ENCODE measurements at places on chromosomes 3 and 15. TPM values are rescaled to one million over a fixed set of nuclear protein-coding genes. Genes with fewer than 3 reads are reported as not detected.

CAMKV gene
- total RNA-seq = 1.3 TPM

SLC6A1 gene
- total RNA-seq = not detected

GPR149 gene
- total RNA-seq = not detected

TERC gene
- total RNA-seq = 11.1 TPM

PIGB gene
- 21.1 TPM for total RNA-seq

GABRB3 gene
- not detected for total RNA-seq

CCR8 gene
- 0.75 TPM for total RNA-seq

EHHADH gene
- total RNA-seq = 3.3 TPM

RFTN1 gene
- total RNA-seq = 101 TPM

GRCh38 chr3:9099702-9100512 lies 136.6 kb upstream of the RAD18 start:
- no peak for DNase-seq

- DNase-seq = no peak
Observed at GRCh38 chr3:169324452-169324785, 339.1 kb downstream of the MECOM start.

DNA sequence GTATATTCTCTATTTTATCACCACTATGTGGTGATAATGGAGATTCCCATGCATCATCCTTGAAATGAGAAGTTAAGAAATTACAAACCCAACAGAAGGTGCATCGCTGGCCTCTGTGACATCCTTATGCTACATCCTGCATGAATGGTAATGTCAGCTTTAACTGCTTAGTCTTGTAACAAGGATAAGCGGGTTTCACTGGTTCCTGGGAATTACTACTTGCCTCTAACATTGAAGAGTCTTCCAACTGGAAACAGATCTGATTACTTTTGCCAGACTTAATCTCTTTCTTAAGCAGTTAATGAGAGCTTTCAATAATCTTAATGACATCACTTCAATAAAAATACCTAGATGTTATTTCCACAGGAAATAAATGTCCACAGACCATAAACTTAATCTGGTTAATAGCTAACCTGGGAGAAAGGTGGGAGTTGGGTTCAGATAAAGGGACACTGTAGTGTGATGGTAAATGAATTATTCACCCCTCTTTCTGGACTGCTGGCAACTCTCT lies 44.0 kb downstream of the FMN1 start:
- no peak for DNase-seq

DNA sequence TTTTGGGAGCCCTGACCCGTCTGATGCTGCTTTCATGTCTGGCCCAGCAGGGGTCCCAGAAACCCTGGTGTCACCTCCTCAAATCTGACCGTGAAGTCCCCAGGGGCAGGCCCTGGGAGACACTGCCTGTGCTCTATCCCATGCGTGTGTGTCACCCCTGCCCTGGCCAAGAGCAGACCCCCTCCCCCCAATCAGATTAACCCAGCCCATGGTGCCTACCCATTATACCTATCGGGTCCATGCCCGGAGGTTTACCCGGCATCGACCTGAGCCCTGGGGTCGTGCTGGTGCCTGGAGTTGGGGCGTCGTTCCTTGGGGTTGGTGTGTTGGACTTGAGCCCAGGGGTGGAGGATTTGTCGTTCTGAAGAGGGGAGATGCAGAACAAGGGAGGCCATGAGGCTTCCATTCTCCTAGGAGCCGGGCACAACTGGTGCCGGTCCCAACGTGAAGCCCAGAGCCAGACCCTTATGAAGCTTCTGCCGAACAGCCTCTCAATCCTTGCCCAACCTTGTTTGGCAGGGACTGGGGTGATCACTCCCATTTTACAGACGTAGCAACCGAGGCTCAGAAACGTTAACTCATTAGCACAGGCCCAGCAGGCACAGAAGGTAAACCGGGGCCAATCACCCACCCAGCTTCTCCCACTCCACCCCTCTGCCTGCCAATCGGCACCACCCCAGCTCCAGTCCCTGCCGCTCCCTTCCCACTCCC lies 39.6 kb downstream of the TLE3 start:
- no peak for DNase-seq

DNA sequence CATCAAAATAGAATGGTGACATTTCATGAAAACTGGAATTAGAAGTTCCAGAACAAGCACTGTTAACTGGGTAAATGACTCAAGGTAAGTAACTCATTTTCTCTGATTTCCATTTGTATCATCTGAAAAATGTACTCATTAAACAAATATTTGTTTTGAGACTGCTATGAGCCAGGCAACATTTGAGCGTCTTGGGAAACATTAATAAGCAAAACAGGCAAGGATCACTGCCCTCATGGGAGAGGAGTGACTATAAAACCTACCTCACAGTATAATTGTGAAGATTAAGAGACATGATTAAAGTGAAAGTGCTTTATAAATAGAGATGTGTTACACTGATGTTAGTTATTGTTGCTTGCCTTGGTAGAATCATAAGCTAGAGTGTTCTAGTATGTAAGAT lies 711.8 kb upstream of the UBE2E2 start:
- DNase-seq = no peak

DNA sequence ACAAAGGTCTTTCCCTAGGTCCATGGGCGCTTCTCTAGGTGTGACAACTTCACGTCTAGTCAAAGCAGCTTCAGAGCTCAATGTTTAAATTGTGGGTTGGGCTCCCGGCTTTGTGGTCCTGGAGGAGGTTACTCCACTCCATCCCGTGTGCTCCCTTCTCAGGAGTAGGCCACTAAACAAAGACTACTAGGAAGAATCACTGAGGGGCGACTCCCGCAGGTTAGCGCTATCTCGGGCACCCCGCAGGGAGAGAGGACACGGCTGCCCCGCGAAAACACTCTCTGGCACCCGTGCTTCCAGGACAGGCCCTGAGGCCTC lies 500 bp downstream of the PARP6 start:
- peak; percentile 39 for DNase-seq

DNA sequence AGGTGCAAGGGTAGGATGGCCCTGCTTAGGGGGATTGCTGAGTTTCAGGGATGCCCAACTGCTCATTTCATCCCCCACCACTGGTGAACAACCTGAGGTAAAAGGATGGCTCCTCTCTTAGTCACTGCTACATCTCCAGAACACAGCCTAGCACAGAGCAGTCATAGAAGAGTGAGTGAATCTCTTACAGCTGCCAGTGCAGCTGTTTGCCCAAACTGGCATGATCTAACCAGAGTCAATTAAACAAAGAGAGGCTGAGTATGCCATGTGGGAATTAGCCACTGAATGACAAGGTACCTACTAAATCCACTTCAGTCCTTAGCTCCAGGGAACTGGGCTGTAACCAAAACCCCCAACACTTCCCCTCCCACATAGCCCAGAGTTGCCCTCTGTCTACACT lies 6.8 kb upstream of the NCKIPSD start:
- DNase-seq = no peak

DNA sequence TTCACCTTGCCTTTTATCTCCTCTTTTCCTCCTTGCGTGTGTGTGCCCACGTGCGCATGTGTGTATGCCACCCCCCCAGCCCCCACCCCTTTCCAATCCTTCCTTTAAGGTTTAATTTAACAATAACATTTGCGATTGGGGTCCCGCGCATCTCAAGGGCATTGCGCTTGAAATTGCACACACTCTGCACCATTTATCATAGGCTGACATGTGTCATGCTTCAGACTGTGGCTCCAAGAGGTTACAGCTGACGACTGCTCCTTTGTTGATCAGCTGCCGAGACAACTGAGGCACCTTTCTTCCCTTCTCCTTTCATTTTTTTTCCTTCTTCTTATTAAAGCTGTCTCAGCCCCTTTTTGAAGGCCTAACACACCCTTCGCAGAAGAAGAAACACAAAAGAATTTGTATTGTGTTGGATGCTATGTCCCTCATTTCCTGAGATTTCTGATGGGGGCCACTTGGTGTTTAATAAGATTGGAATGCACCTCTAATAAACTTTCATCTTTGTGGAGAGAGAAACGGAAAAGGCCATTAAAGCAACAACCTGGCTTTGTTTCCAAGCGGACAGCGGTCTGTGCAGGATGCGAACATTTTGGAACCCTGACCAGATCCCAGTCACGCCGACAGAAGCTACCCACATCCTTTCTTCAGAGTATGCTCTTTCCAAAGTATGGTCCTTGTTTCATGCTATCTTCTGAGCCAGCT lies 470.1 kb downstream of the MCTP2 start:
- DNase-seq = no peak

DNA sequence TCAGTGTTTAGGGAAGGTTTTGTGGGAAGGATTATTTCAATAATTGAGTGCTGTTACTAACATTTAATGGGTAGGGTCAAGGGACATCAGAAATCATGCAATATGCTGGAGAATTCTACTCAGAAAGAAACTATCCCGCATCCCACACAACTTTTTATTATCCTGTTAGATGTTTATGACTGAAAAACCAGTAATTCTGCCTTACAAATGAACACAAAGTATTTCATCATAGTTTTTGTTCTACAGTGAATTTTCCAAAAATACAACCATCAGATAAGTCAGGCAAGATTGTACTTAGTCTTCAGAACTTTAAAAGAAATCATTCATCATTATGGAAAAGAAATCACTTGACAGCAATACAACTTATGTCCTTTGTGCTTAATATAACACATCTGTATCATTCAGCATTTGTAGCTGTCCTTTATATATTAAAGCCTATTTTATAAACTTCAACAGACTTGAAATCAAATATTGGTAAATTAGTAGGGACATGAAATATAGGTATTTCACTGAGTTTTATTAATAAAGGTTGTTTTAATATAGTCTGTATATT lies 61.9 kb downstream of the TRPM7 start:
- no peak for DNase-seq

GRCh38 chr3:170962411-170962810 lies 54.0 kb upstream of the EIF5A2 start:
- no peak for DNase-seq

DNA sequence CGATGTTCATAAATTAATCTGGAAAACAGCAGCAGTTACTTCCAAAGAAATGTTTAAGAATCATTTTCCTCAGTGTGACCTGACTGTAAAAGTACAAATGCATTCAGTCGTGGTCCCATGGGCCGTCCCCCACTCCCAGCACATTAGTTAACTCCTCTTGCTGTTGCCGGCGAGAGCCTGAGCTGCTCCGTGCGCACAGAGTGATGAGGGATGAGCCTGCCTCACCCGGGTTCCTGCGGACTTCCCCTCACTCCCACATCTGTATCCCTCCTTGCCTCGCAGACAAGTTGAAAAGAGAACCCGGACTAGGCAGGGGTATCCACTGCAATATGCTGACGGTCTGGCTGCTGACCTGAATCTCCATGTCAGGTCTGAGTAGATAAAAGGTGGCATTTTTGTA lies 861.7 kb upstream of the NR2F2 start:
- no peak for DNase-seq

- DNase-seq = no peak
Observed at GRCh38 chr3:37181756-37182155, 7.4 kb upstream of the LRRFIP2 start.

- no peak for DNase-seq
Observed at GRCh38 chr15:59158701-59159034, 48.0 kb upstream of the LDHAL6B start.

GRCh38 chr3:4983739-4984510 lies 4.7 kb downstream of the BHLHE40 start:
- DNase-seq = peak; percentile 85

GRCh38 chr3:42662813-42663535 lies 9.5 kb downstream of the ZBTB47 start:
- no peak for DNase-seq

All from activated CD4-positive, alpha-beta T cell treated with anti-CD3 and anti-CD28 coated beads for 36 hours (primary cell).